Pulmonary artery endothelial cell (primary cell): ENCODE measurements at places on chromosomes 12 and 14.

- DNase-seq = no peak
Observed at GRCh38 chr12:31245822-31246469, 80.0 kb downstream of the SINHCAF start.

- DNase-seq = no peak
Observed at GRCh38 chr12:50297027-50297426, 13.7 kb upstream of the LIMA1 start.

GRCh38 chr12:53981634-53982565, 3.0 kb upstream of the HOXC10 start:
- DNase-seq = no peak

GRCh38 chr14:52023518-52023917, 34.2 kb downstream of the RTRAF start:
- no peak for DNase-seq

DNA sequence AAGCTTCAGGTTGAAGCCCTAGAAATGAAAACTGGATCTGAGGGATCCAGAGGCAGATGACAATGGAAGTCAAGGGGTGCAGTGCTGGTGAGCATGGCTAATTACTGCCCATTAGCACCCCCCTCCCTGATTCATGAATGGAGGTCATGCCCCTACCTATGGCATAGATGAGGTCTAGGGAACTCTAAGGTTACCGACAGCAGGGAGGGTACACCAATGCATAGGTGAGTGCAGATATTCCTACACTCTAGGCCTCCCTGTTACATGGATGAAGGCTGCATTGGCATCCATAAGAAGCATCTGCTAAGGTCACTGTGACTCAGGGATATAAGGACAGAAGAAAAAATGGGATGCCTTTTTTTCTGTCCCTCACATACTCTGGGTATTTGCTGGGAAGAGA, 147.3 kb downstream of the CCDC59 start:
- DNase-seq = no peak

DNA sequence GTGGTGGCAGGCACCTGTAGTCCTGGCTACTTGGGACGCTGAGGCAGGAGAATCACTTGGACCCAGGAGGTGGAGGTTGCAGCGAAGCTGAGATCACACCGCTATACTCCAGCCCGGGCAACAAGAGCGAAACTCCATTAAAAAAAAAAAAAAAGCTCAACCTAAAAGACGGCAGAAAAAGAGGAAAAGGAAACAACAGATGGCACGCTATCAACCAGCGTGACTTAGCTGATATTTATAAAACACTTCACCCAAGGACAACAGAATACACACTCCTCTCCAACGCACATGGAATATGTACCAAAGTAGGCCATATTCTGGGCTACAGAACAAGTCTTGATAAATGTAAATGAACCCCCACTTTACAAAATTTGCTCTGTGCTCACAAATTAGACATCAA, 34.0 kb upstream of the CLMN start:
- DNase-seq = no peak

DNA sequence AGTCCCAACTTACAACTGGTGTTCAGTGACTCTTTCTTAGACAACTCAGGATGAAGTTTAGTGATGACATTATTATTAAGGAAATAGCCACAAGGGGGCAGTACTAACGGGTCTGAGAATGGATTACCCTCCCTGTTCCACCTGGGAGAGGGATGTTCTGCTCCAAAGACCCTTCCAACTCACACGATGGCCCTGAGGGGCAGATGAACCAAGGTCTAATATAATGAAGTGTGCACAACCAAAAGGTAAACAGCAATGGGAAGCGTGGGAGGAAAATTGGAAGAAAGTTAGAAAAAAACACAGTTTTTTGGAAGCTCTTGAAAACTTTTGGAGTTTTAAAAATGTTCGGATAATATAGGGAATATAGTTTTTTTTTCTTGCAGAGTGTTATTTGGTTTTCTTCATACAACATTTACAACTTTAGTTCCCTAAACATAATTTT, 24.0 kb downstream of the FGF6 start:
- DNase-seq = no peak

DNA sequence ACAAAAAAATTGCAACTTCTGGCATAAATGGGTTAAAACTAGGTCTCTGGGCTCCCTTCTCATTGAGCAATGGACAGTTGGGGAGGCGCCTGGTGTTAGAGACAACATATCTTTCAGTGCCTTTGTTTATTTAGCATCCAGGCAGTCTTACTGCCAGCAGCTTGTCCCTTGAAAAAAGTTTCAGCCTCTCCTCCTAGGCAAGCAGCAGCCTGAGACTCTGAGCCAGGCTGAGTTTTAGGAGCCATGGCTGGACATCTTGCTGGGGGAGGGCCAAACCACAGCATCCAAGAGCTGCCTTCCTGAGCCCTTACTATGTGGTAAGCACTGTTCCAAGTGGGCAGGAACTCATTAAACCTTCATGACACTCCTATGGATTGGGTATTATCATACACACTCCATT, 10.1 kb upstream of the JDP2 start:
- no peak for DNase-seq

DNA sequence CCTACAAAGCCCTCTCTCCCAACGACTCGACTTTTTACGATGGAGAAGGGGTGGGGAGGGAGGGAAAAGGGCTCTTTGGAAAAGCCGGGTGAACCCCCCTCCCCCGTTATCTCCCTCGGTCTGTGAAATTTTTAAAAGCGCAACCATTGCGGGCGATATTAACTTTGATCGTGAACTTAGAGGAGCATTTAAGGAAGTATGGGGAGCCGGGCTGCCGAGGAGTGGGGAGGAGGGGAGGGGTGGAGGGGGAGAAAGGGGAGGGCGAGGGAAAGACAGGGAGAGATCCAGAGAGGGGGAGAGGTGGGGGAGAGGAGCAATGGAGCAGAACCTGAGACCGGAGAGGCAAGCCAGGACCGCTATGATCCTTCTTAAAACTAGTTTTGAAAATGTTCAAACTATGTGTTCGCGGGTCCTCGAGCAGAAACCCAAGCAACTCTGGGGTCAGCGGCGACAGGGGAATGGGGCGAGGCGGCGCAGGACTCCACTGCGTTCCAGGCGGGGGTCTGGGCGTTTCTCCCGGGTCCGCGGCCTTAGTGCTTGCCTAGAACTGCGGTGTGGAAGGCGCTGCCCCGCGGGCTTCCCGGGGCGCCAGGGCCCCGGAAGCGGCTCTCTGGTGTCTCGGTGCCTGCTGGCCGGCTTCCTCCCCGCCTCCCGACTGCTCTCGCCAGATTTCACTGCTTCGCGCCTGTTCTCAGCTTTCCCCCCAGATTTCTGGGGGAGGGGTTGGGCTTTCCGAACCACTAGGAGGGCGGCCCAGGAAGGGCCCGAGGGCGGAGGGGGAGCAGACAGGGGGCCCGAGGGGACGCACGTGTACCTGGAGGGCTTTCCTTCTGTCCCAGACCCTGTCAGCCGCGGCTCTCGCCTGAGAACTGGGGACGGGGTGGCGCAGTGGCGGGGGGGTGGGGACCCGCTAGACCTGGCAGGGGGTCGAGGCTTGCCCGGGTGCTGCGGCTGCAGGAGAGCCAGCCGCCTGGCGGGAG, at the start of gene HOTAIR:
TSS of gene HOTAIR (minus strand) at position 871 of the 980 bp plus-strand sequence.
- DNase-seq = no peak

- no peak for DNase-seq
Observed at GRCh38 chr12:29245246-29245645, 96.2 kb downstream of the FAR2 start.

GRCh38 chr14:60945984-60946383, 34.9 kb downstream of the TRMT5 start:
- DNase-seq = no peak

GRCh38 chr12:105801351-105801750, 337.4 kb downstream of the NUAK1 start:
- no peak for DNase-seq

DNA sequence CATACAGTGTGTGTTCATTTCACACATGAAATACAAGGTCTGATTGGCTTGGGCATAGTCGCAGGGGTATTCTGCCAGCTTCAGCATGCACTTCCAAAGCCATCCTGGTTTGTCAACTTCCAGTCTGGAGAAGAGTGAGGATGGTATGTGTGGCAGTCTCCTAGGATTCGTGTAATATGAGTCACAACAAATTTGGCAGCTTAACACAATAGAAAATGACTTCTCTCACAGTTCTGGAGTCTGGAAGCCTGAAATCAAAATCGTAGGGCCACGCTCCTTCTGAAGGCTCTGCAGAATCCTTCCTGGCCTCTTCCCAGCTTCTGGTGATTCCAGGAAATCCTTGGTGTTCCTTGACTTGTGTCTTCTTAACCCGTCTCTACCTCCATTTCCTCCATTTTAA, 167.5 kb downstream of the PPM1H start:
- peak; percentile 19 for DNase-seq

- peak; percentile 82 for DNase-seq
Observed at GRCh38 chr12:58148405-58148804, 207.0 kb downstream of the ATP23 start.

GRCh38 chr14:53002576-53002975, 51.7 kb upstream of the FERMT2 start:
- no peak for DNase-seq

DNA sequence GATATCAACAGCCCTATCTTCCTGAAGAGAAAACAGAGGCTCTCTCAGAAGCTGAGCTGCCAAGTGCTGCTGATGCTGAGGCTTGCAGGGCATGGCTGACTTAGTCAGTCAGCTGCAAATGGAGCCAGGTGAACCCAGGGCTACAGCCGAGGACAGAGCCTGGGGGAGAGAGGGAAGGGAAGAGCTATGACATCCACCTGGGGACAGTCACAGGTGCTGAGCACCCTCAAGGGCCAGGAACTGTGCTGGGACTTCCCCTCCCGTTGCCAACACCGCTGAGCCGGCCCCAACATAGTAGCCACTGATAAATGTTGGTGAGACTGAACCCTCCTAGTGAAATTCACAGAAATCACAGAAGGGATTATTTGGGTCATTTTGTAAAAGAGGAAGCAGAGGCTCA, 6.7 kb upstream of the CHGA start:
- no peak for DNase-seq

GRCh38 chr14:93963692-93964091, 12.7 kb downstream of the ASB2 start:
- no peak for DNase-seq

GRCh38 chr12:1493781-1494565, 100.4 kb downstream of the FBXL14 start:
- DNase-seq = no peak

DNA sequence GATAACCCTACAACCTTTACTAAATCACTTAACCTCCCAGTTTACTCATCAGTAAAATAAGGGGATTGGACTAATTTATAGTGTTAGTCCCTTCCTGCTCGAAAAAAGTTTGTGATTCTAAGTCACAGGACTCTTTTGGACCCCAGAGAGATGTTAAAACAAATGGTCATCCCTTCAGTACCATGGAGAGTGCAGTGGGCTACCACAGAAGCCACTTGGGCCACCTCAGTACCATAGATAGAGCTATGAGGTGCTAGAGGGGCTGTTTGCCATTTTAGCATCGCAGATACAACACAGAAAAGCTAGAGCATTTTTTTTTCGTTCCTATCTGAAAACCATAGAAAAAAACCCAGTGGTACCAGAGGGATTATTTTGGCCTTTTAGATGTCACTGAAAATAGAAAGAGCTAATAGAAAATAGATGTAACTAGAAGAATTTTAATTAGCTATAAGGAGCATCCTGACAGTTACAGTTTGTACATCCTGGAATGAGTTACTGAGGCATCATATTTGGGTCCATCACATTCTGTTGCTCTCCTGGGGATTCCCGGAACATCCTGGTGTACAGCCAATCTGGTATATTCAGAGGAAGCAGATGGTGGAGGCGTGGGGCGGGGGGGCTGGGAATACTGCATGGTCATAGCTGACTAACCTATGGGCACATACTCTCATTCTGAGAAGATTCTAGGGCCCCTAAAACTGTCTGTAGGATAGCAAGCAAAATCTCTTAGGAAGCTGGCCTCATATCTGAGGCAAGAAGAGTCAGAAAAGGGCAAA, 2.8 kb downstream of the ZNF219 start:
- no peak for DNase-seq

GRCh38 chr12:68812553-68813241, 4.7 kb downstream of the MDM2 start:
- DNase-seq = no peak

DNA sequence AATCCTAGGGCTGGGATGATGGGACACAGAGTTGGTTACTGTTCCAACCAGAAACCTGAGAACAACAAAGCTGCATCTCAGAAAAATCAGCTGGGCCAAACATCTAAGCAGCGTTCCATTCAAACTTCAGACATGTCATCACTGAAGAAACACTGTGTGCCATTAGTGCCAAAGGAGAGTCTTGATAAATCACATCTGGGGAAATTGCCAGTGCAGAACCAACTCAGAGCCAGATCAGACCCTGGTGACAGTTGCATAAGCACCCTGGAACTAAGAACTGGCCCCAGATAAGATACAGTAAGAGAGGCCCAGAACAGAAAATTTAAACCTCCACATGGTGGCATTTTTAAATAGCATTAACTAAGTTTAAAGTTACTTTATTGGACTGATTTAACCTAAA, 482.8 kb downstream of the PRKD1 start:
- no peak for DNase-seq

DNA sequence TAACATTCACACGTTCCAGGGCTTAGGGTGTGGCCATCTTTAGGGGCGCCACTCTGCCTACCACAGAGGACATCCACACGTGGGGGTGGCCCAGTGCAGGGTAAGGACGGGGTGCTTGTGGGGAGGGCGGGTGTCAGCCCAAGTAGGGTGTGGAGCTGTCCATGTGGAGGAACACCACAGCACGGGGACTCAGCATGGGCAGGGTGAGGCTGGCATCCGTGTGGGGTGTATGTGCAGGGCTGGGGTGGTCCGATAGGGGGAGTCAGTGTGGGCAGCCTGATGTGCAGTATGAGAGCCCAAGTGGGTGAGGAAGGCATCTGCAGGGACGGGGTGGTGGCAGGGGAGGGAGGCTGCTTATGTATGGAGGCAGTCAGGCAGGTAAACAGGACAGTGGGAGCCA, 17.7 kb downstream of the PSMC1 start:
- DNase-seq = no peak

DNA sequence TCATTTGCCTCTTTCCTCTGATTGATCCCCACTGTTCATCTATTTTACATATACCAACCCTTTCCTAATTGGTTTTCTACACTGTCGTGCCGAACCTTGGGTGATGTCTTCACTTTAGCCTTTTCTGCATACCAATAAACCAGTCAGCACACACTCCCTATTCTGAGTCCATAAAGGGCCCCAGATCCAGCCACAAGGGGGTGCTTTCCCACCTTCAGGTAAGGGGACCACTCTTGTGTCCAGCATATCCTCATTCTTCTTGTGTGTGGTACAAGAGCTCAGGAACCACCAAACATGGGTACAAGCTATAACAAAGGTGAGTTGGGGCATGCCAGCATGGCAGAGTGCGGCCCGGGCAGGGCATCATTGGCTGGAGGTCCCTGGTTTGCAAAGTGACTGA, 859.8 kb downstream of the FSCB start:
- DNase-seq = no peak

DNA sequence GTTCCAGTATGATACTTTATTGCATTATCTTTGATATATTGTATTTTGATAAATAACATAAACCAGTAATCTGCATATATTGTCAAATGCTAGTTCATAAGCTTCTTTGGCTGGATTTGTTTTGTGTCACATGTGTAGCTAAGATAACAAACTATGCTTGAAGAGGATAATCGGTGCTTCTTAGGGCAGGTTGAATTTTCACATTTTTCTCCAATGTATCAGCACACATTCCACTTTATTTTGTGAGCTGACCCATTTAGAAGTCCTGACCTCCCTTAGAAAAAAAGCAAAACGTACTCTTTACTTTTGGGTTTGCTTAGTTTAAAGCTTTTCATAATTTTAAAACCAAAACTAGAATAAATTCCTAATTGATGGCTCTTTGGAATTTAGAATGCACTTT, 277.7 kb upstream of the DDHD1 start:
- no peak for DNase-seq

- DNase-seq = no peak
Observed at GRCh38 chr12:119956047-119956446, 33.0 kb upstream of the BICDL1 start.

GRCh38 chr12:119068129-119068856, 87.0 kb downstream of the SRRM4 start:
- no peak for DNase-seq
